Anterior cingulate cortex (tissue), 58 donors: ENCODE measurements at places on chromosomes 2 and 18.

DNA sequence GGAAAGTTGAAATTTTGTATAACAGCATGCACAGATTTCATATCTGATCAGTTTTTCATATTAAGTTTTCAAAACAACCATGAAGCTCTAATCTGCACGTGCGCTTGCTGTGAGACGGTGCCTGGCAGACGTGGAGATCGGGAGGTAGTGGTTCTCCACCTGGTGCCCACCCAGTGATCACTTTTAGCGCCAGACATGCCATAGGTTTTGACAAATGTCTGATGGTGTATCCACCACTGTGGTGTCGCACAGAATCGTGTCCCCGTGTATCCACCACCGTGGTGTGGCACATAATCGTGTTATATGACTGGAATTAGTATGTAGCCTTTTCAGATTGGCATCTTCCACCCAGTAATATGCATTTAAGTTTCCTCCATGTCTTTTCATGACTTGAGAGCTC is 40.9 kb upstream of the KCNG2 start:
- no peak for DNase-seq

DNA sequence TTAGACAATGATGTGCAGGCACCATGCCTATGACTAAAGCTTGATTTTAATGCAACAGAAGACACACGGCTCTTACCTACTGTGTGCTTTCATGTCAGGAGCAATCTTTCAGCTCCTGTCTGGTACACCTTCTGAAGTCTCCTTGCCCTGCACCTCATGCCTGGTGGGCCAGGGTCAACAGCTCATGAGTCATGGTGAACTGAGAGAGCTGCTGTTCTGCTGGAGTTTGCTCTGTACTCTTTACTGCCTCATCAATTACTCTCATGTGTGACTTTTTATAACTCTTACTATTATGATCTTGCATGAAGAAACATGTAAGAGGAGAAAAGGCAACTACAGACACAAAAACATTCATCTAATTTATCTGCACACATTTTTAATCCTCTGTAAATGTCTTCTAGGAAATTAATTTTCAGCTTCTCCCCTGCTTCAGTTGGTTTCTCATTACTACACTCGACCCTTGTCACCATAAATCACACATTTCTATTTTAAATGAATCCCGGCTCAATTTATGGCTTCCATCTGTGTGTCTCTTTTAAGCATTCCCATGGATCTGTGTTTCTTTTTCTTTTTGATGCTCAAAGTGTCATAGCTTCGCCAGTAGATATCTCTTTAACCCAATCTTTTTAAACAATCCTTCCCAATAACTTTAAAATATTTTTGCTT is 9.7 kb downstream of the SERPINB7 start:
- no peak for DNase-seq

DNA sequence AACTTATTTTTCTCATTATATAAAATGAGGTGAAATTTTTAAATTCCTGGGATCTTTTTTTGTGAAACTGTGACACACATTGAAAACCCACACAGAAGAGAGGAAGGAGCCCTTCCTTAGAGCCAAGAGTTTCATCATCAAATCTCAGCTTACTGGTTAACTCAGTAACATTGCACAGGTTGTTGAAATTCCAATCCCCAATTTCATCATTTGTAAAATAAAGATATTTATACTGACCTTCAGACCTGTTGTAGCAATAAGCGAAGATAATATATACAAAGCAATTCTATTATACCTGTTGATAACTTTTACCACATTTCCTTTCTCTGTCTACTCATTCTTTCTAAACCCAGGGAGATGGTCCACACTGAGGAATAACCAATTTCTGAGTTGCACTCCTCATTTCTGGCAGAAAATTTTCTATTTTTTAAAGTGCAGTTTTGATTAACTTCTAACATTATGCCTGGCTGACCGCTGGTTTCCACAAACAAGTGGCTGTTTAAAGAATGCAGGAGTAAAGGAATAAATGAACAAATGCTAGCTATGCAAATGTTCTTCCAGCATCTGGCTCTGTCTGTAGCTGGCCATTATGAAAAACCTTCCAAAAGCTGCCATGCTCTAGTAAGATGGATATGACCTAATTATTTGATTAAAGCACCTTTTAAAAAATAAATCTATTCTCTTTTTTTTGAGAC is 105.7 kb upstream of the LINC00305 start:
- DNase-seq = no peak

DNA sequence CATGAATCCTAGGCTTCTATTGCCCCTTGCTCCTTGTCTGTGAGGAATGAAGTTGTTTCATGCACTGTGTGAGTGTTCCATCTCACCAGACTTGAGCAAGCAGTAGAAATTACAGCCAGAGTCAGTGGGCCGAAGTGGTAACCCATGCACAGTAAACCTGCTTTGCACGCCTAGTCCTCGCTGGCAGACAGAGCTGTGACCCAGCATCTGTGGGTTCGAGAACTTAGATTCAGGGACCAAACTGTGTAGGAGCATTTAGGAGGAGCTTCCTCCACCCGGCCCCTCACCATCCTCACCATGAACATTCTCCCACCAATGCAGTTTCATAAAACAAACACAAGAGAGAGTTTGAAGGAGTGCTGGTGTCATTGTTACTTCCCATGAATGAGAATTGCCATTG is 21.6 kb upstream of the TEX51 start:
- no peak for DNase-seq

- DNase-seq = no peak
Measured at GRCh38 chr2:222450021-222450420, 25.7 kb downstream of the SGPP2 start.

- peak; percentile 39 for DNase-seq
Measured at GRCh38 chr2:45889053-45889452, 237.6 kb downstream of the PRKCE start.

DNA sequence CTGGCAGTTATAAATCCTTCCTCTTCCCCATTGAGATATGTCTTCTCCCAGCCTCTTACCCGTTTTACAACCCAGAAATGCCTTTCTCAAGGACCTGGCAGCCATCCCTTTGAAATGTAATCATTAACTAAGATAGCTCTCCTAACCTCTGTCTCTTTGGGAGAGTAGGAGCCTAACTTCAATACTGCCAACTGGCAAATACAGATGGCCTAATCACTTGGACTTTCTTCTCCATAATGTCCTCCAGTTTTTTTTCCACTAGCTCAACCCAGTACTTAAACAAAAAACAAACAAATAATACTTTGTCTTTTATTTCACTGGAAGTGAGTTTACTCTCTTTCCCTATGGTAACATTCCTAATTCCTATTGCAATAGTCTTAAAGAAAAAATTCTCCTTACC is 1391.1 kb downstream of the SUCLG1 start:
- no peak for DNase-seq

GRCh38 chr18:77365667-77366066 is 116.0 kb downstream of the GALR1 start:
- DNase-seq = no peak

DNA sequence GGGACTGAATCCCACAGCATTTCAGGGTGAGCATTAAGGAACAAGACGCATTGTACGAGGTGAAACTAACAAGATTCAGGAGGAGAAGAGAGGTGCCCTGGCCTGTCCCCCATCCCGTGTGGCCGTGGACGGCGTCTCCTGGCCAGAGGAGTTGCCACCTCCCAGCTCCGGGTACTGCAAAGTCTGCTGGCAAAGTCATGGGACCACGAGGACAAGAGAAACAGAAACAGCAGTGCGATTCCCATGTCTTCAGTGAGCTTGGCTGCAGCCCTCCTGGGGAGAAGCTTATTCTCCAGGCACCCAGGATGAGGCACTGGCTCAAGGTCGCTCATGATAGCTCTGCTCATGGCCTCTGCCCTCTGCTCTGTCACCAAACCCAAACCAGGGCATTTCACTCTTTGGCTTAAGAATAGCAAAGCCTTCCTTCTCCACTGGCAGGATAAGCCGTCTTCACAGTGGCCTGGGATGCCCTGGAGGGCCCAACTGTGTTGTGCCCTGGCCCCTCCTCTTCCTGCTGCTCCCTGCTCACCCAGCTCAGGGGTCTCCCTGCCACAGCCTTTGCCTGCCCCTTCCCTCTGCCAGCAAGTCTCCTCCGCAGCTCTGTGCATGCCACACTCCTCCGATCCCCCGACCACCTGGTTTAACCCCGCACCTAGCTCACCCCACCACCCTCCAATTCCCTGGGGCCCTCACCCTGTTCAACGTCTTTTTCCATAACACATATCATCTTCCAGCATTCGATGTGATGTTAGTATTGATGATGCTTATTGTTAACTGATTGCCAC is 144.8 kb downstream of the PXDN start:
- no peak for DNase-seq

GRCh38 chr18:76144844-76145243 is 350.2 kb downstream of the ZNF516 start:
- no peak for DNase-seq

- no peak for DNase-seq
Measured at GRCh38 chr2:147049957-147050356, 794.9 kb upstream of the ACVR2A start.

- no peak for DNase-seq
Measured at GRCh38 chr2:229170916-229171315, 100.2 kb downstream of the PID1 start.

DNA sequence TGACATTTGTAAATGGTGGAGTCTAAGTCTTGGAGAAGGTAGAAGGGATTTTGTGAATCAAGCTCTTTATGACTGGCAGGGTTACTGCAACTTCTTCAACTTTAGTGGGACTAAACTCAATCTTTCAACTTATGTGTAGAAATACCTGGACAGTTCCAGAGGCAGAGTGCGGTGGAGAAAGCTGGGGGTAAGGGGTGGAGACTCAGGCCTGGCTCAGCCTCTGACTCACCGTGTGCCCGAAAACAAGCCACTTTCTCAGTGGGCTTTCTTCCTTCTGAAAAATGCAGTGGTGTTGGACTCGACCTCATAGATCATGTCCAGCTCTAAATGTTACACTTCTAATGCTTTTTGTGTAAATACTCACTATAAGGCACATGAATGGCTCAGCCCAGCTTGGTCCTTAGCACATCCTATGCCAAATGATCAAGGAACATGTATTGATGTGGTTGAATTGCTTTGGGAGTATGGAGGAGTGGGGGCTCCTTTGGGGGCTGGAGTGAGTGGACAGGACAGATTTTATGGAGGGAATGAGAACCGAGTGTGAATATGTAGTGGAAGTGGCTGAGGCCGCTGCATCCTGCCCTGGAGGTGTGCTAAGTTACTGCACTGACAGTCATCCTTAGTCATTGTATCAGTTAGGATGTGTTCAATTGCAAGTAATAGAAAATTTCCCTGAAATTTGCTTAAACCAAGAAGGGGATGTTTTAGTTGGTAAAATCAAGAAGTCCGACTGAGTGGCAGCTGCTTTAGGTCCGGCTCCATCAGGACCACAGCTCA is 32.2 kb upstream of the IGFBP5 start:
- no peak for DNase-seq

- DNase-seq = no peak
Measured at GRCh38 chr2:217902379-217903141, 100.2 kb downstream of the TNS1 start.

DNA sequence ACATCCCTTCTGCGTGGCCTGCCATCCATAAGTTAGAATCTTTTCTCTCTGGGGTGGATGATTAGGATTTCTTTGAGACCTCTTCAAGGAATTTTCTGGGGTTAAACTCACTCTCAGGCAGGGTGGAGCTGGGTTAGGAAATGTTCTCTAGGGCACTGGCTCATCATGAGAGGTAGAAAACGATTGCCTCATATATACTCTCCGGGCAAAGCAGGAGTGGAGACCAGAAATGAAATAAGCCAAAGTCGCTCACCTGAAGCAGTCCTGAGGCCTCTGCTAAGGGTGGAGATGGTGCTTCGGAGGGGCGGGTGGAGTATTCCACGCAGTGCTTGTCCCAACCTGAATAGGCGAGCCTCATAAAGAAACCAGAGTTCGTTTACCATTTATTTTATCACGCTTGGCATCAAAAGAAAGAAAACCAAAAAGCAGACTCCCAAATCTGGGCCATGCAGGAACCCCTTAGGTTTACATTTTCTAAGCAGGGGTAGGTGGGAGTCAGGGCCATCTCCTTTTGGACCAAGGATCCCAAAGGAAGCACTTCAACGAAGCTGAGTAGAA is 249.3 kb upstream of the MEIS1 start:
- no peak for DNase-seq

- no peak for DNase-seq
Measured at GRCh38 chr2:128726236-128726635, 407.6 kb upstream of the HS6ST1 start.

DNA sequence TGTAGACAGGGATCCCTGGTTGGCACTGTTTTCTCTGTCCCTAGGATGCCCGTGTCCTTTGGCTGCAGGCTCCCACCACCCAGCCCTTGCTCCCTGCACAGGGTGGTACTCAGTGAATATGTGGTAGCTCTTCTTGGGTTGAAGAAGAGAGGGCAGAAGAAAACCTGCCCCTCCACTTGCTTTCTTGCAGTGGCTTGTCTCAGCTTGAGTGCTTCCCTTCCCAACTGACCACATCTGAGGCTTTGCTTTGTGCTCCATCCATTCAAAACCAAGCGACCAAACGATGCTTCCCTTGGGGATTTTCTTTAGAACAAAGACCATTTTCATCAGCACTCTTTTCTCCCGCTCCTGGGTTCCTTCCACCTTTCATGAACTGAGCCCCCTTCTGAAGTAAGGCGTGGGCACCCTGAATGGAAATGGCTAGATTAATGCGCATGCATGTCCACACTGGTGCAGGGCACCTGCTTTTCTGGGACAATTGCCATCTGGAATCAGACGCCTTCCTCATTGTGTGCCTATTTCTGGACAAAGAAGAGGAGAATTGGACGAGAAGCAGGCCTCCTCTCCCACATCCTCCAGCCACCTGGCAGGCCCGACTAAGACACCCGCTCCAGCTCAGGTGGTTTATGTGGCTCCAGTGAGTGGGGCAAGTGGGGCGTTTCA is 59.1 kb downstream of the ARL4C start:
- peak; percentile 40 for DNase-seq

DNA sequence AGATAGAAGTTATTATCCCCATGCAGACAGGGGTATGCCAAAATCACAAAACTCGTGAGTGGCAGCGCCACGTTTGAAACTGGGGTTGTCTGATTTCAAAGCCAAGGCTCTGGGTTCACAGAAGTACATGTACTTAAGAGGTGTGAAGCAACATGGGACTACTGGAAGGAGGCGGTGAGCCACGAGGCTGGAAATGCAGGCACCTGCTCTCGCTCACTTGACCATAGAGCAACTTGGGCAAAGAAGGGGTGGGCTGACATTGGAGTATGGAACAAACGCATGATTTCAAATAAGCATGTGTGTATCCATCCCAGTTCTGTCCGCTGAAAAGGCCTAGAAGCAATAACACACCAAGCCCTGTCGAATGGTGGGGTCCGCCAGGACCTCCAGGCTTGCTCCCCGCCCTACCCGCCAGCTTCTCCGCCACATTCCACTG is 593 bp upstream of the ACTR2 start:
- DNase-seq = no peak

GRCh38 chr2:47039489-47039870 is 115.6 kb downstream of the STPG4 start:
- no peak for DNase-seq
